SK-N-SH (cell line): ENCODE measurements at places on chromosomes 4 and X. TPM values are rescaled to one million over a fixed set of nuclear protein-coding genes. Genes with fewer than 3 reads are reported as not detected.

OTUD6A gene
- not detected in 2 replicates for polyA plus RNA-seq

PDCL2 gene
- polyA plus RNA-seq: not detected in 2 replicates

DNA sequence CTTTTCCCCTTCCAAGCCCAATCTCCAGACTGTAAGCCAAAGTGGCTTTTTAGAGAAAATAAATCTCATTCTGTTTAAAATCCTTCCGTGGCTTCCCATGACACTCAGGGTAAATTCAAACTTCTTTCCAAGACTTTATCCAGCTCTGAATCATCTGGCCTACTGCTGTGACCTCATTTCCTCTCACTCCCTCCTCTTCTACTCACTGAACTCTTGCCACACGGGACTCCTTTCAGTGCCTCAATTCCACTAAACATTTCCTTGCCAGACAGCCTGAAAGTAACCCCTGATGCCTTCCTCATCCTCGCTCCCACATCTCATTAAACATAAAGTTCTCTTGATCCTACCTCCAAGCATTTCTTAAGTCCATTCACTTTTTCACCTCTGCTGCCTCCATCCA is 27.8 kb upstream of the RNF128 start:
- no peak for DNase-seq

DNA sequence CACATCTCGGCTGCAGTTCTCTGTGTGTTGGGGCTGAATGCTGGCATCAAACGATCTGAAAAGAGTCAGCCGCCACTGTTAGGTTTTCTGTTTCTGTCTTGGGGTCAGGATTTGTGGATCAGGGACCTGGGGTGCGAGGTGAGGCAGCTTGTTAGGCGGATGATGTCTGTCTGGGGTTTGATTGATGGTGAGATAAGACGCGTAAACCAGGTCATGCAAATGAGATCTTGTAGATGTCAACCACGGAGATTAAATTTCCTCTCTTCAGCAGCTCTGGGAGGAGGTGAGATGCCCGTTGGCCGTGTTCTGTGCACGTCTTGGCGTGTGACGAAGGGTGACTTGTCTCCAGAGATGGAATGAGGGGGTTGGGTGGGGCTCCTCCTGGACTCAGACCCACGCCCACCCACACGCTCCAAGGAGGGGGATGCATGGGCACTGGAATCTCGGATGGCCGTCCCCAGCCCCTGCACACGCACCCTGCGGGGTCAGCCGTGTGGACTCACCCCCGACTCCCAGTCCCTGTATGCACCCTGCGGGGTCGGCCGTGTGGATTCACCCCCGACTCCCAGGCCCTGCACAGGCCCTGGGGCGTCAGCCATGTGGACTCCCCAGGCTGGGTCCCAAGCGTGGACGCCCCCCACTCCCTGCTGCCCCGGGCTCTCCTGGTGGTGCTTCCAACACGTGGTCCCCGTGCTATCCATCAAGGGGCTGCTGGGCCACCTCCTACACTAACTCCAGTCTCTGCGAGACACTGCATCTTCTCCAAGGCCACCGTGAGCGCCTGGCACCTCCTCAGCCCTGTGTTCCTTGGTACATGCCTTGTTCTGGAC is 16.0 kb upstream of the UVSSA start:
- peak; percentile 36 for DNase-seq

GRCh38 chr4:111649308-111649707 is 495.9 kb upstream of the FAM241A start:
- no peak for DNase-seq

- no peak for DNase-seq
Observed at GRCh38 chr4:114597410-114598115, 1.0 kb upstream of the UGT8 start.

- no peak for DNase-seq
Observed at GRCh38 chr4:149885896-149886295, 70.3 kb upstream of the IQCM start.

ZNF711 gene
- 3.8 and 5.2 TPM in 2 replicates for polyA plus RNA-seq

- DNase-seq: no peak
Observed at GRCh38 chr4:177718514-177718913, 276.3 kb upstream of the AGA start.

DNA sequence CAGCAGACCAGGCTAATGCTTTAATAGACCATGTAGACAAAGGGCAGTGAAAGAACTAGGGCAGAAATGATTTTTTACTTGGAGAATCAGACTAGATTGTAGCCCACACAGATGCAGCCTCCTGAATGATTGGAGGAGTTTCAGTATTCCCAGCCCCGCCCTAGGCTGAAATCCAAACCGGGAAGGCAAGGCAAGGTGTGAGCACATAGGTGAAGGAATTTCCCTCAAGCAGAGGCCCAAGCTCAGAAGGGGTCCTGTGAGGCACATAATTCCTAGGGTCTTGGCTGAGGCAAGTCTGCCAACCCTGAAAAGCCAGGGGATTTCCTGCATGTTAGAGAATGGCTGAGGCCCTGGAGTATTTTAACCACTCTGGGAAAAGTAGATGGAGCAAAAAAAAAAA is 56.4 kb upstream of the PAK3 start:
- DNase-seq: no peak

TASL gene
- polyA plus RNA-seq: not detected in 2 replicates

SCFD2 gene
- polyA plus RNA-seq: 14.1 and 16.0 TPM in 2 replicates

DNA sequence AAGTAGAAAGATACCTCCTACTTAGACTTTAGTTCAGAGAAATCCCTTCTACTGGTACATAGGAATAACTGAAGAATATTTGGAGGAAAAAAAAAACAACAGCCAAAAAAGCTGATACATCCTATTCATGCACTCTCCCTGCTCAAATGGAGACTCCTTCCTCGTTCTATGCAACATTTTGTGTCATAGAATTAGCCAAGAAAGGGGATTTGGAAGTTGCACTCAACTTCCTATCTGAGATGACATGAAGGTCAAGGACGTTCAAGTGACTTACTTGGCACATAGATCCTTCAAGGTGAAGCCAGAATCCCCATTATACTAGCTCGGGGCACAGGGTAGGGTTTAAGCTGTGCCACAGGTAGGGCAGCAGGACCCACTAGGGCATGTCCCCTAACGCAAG is 56.2 kb upstream of the S100G start:
- no peak for DNase-seq

DNA sequence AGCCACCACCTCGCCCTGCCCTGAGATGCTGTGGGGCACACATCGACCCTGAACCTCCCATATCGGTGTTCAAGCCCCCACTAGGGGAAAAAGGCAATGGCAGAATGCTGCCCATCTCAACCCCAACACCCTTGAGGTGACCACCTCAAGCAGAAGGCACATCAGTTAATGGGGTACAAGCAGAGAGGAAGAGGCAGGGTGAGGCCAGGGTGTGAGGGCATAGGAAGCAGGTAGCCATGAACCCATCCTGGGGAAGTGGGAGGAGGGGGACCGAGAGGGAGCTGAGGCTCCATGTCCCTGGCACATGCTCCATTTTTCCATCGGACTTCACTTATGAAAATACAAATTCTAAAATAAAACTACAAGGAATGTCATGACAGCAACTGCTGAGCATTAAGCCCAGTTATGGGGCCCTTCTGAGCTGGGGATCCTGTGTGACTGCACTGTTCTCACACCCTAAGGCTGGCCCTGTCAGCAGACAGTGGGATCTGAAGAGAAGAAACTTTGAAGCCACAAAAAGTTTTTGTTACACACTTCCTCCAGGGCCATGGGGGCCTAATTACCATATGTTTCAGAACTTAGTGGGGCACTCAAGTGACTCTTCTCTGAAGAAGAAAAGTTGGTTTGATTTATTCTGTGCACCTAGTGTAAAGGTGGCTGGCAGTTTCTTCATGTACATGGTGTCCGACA is 68.2 kb upstream of the FAM241A start:
- no peak for DNase-seq
